NCI-H446 treated with DMSO at 0.1 percent for 48 hours (cell line): ENCODE measurements at places on chromosomes 7 and 10.
A peak's percentile ranks its signal among the peaks of the same experiment; 100 is the strongest.

DNA sequence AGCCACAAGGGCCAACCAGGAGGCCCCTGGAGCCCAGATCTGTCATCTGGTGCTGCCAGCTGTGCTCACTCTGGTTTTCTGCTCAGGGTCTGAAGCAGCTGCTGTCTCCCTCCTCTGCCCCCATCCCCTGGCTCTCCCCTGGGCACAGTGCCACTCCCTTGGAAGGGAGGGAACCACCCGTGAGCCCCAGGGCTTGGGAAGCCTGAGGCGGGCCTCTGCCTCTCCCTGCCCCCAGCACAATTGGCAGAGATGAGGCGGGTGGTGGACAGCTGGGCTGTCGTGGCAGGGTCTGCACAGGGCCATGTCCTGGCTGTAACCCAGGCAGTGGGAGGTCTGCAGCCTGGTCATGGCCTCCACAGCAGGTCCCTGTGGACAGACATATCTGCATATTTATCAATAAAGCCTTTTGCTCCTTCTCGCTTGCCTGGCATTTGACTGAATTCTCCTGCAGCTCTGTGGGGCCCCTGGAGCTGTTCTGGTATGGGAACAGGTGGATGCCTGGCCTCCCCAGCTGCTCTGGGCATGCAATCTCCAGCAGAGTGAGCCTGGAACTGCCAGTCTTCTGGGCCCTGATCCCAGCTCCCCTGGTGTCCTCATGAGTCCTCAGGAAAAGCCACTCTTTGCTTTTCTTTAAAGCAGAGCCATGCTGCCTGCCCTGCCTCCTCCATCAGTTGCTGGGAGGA is 1.6 kb upstream of the ANKRD2 start:
- DNase-seq, result peak; percentile 0

DNA sequence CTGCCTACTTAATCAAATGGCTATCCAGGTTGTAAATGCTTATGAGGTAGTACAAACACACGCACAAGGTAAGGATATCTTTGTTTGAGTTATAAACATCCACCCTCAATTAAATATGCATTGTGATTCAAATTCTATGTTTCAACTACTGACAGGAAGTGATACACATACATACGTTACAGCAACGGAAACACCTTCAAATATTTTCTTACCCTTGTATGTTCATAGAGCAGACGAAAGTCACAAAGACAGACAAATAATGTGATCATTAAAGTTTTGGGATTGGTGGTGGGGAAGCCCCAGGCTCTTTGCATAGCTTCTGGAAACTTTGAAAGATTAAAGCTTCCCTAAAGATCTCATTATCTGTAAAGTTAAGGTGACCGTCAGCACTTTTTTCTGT is 521.0 kb downstream of the PARD3 start:
- DNase-seq, result no peak

DNA sequence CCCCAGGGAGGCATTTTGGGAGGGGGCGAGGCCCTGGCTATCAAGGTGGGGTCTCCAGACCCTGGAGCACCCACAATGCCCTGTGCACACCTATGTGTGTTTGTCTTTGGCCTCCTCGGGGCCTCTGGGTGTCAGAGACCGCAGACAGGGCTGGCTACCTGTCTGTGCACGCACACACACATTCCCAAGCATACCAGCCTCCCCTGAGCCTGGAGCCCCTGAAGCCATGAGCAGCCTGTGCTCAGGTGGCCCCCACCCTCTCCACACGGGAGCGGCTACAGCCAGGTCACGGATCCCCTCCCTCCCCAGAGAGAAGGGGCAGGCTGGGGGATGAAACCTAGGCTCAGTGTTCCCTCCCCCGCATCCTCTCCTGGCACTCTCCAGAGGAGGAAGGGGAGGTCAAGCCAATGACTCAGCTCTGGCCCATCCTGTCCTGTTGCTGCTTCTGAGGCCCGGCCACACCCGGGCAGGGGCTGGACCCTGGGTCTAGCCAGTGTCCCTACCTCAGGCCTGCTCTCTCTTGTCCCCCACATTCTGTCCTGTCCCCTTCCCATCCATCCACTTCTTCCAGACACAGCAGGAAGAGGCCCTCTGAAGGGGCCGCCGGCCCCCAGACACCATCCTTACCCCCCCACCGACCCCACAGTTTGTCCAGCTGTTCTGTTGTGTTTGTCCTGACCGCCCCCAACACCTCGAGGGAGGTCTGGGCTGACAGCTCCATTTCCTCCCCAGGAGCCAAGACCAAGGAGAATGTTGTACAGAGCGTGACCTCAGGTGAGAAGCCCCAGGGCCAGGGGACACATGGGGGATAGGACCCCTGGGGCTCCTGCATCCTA is 720 bp downstream of the SNCG start:
- no peak for DNase-seq

DNA sequence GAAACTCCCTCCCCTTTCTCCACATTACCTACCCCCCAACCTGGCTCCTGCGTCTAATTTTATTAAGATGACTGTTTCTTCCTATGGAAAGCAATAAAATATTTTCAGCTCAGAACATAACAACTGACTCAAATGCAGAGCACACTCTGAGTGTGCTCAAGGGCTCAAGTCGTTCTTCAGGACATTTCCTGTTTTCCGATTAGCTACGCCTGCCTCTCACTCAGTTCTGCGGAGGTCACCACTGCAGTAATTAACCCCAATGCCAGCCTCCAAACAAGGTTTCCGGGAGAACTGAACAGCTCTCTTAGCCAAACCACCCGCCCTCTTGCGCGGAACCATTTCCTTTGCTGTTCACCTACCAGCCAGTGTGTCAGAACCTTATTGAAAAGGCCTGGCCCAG is 19.3 kb downstream of the MYOF start:
- DNase-seq, result no peak

GRCh38 chr10:44935966-44936295 is 23.7 kb upstream of the RASSF4 start:
- no peak for DNase-seq

- no peak for DNase-seq
Observed at GRCh38 chr10:31756729-31757110, 171.9 kb downstream of the ARHGAP12 start.

- DNase-seq, result no peak
Observed at GRCh38 chr10:60123172-60123571, 216.8 kb upstream of the CCDC6 start.

- no peak for DNase-seq
Observed at GRCh38 chr7:7565746-7566650, 686 bp upstream of the MIOS start.

GRCh38 chr7:156604836-156605695 is 35.5 kb upstream of the RNF32 start:
- no peak for DNase-seq

- no peak for DNase-seq
Observed at GRCh38 chr7:108158776-108159175, 28.6 kb upstream of the LAMB4 start.

DNA sequence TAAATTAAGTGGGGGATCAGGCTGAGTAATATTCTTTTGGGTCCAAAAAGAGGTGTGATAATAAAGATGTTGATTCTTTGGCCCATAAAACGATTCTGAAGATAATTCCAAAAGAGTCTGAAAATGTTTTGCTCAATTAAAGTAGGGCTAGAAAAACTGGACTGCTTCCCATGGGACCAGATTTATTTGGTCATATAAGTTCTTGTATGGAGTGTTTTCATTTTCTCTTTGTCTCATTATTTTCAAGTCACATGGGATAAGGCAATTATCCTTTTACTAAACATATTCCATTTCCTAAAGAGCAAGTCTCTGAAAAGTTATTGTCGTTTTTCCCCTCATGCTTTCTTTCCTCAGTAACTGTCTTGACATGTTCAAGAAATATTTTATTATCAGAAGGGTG is 41.5 kb downstream of the CDK6 start:
- no peak for DNase-seq

- DNase-seq, result no peak
Observed at GRCh38 chr10:131561897-131562296, 250.4 kb upstream of the TCERG1L start.

DNA sequence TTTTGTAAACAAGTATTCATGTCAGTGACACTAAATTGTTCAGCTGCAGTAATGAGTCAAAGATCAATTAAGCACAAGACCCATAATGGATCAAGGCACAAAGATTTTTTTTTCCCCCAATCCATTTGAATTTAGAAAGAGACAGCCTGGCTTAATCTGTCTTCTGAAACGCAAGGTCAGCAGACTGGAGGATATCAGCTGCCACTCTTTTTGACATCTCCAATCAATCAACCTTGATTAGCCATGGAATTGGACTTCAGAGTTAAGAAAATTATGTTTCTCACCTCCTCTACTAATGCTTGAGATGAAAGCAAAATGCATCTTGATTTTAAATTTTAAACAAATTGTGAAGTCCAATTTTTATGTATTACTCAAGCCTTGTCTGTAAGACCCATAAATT is 642.4 kb upstream of the STEAP1 start:
- DNase-seq, result no peak

DNA sequence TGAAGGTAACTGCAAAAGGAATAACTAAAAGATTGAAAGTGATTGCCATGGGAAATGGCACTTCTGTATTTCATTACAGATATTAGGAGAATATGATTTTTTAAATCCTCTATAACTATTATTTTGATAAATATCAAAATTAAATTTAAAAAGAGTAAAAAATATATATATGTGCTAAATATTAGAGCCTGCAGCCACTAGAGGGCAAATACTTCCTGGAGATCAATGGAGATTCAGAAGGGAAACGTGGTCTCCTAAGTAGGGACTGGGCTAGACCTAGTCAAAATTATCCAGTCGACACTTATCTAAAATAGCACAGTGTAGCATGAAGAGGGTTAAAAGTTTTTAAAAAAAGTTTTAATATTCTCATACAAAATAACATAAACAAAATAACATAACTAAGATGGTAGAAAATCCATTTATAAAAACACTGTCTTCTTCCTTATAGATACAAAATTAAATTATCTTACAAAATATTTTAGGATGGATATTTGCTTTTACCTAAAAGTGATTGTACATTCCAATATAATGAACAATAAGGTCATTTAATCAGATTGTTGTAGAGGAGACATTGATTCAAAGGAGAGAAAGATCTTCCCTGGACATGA is 434.3 kb downstream of the MDFIC start:
- no peak for DNase-seq

GRCh38 chr7:127391591-127392181 is 822 bp downstream of the ZNF800 start:
- DNase-seq, result no peak

DNA sequence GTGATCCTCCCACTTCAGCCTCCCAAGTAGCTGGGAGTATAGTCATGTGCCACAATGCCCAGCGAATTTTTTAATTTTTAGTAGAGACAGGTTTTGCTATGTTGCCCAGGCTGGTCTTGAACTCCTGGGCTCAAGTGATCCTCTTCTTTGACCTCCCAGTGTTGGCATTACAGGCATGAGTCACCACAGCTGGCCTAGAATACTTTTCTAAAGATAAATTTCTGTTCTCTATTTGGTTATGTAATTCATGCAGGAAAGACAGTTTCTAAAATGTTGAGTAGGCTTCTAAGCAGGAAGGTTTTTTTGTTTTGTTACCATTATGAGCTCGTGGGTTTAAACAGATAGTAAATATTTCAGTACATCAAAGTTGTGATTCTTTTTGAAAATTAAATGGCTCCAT is 5.0 kb downstream of the RBAK start:
- no peak for DNase-seq

- no peak for DNase-seq
Observed at GRCh38 chr10:118669020-118669791, 73.8 kb upstream of the PRLHR start.

- no peak for DNase-seq
Observed at GRCh38 chr10:16626697-16627096, 105.0 kb upstream of the C1QL3 start.
